NCI-H187 treated with DMSO at 0.1 percent for 48 hours (cell line): ENCODE measurements at places on chromosomes 16 and 17.

DNA sequence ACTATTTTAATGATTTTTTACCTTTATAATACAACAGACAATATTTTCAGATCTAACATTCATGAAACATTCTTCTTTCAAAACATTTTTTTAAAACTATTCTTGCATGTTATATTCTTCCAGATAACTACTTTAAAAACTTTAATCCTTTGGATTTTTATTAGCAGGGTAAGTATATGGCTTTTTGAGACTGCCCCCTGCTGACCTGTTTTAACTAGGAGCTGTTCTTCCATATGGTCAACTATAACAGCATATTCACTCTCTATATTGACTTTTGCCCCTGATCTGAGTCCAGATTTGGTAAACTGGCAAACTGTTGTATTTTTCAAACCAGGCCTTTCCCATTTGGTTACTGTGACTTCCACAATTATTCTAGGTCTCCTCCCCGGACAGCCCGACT is 16.5 kb downstream of the ZNF18 start:
- DNase-seq = no peak

DNA sequence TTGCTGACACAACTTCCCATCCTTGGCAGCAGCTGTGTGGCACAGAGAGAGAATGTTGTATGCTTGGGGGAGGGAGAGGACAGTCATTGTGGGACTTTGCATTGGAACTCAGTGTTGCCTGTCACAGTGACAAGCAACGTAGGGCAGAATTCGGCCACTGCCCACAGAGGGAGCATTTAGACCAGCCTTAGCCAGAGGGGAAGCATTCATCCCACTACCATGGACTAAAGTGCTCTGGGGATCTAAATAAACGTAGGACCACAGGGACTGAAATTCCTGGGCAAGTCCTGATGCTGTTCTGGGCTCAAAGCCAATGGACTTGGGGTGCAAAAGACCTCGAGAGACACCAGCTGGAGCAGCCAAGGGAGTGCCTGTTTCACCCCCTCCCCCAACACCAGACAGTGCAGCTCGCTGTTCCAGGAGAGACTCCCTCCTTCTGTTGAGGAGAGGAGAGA is 44.9 kb downstream of the ABCA8 start:
- no peak for DNase-seq

DNA sequence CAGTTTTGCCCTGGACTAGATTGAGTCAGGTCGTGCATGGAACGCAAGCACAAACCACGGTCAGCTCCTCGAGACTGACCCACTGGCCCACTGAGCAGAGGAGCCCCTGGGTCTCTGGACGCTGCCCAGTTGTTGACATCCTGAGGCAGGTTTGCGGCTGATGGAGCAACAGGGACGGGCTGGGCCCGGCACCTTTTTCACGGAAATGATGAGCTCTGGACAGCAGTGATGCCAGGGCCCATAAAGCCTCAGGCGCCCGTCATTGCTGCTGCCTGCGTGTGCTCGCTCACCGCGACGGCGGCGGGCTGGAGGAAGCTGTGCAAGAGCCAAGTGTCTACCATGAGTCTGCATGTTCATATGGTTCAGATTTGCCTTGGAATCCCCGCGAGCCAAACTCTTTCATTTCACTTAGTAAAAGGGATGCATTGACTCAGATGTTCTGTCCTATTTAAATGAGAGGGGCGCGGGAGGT is 30.8 kb upstream of the CRISPLD2 start:
- DNase-seq = no peak

- DNase-seq = no peak
These were observed 507.2 kb upstream of the EEF2KMT start for GRCh38 chr16:5604770-5605169.

DNA sequence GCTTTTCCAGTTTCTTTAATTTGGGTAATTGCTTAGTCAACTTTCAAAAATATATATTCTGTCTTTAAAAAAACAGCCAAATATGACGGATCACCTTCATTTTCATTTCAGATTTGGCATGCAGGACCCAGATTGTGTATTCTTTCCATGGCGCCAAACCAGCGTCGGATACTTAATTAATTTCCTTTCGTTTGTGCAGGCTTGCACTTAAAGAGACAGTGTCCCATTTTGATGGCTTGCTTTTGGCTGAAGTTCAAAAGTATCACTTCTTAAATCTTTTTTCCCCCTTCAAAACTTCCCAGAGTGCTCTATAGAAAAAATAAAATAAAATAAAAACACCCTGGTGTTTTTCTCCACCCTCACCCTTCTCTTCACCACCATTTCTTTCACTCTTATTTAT is 394.5 kb upstream of the SOX9 start:
- DNase-seq = no peak

- DNase-seq = no peak
These were observed 56.4 kb downstream of the MPRIP start for GRCh38 chr17:17098551-17099179.

GRCh38 chr17:35932586-35932985 is 2.0 kb upstream of the RDM1 start:
- DNase-seq = no peak

DNA sequence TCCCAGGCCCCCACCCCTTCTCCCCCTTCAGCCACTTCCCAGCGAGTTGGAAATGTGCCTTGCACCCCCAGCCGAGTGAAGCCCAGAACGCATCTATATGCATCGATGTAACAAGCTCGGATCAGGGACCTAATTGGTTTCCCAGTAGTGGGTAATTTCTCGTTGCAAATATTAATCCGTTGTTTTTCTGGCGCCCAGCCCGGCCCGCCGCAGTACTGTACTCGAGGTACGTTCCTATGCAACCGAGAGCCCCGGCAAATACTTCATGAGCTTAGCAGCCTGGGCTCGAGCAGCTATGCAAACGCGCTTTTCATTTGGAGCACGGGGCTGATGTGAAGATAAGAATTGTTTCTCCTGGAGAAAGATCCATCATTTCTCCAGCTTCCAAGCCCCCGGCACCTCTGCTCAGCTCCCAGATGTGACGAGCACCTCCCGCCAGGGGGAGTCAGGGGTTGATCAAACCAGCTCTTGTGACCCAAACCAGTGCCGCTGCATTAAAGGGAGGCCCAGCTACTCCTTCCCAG is 229.8 kb downstream of the KATNIP start:
- no peak for DNase-seq

DNA sequence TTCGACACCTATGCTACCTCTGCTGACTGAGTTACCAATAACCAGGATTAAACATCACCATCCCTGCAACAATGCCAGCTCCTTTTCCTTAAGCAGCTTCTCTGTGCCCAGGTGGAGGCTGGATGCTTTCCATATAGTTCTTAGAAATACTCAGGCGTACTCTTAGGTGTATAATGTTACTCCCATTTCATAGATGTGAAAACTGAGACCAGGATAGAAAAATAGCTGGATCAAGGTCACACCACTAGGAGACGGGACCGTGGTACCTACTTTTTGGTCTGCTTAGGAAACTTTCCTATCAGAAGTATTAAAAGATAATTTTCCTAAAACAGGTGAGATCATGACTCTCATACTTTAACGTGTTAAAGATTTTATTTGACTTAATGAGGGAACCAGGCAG is 141.7 kb upstream of the RPL38 start:
- no peak for DNase-seq
